A673 (cell line): ENCODE measurements at places on chromosomes 11 and 22.
A peak's percentile ranks its signal among the peaks of the same experiment; 100 is the strongest.

GRCh38 chr11:65410936-65411680, 11.5 kb upstream of the NEAT1 start:
- no peak for DNase-seq
- no peak overlapping the region for H3K27ac ChIP-seq
- no peak overlapping the region for H3K4me3 ChIP-seq
- no peaks in the 10 kb centered on the region for H3K27me3 ChIP-seq

DNA sequence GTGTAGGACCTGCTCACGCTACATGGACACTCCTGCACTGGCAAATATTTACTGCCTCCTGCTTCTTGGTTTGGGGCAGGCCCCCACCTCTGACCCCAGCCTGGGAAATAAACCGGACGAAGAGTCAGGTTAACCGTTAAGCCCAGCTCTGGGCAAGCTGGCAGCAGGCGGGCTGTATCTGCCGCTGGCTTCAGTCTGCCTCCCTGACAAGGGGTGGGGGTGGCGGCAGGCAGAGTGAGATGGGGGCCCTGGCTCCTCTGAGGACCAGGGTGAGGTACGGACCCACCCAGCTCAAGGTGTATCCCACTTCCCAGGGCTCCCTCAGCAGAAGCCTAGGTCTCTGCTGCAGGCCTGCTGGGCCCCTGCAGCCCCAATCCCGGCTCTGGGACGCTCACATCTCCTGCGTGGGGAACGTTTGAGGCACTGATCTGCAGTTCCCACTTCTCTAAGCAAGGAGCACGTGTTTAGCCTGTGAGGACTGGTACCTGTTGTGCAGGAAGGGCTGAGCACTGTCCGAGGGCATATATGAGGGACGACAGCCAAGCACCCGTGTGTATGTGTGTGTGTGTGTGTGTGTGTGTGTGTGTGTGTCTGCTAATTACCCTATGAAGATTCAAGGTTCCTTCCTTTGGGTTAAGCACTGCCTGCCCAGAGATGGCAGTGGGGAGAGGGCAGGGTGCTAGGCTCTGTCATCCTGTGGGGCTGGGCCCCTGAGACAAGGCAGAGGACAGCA, 1.1 kb upstream of the LRRC75B start:
- H3K4me3 ChIP-seq = no peak overlapping the region
- no peaks in the 10 kb centered on the region for H3K36me3 ChIP-seq
- H3K4me1 ChIP-seq = no peaks in the 10 kb centered on the region
- no peak overlapping the region for H3K27ac ChIP-seq

DNA sequence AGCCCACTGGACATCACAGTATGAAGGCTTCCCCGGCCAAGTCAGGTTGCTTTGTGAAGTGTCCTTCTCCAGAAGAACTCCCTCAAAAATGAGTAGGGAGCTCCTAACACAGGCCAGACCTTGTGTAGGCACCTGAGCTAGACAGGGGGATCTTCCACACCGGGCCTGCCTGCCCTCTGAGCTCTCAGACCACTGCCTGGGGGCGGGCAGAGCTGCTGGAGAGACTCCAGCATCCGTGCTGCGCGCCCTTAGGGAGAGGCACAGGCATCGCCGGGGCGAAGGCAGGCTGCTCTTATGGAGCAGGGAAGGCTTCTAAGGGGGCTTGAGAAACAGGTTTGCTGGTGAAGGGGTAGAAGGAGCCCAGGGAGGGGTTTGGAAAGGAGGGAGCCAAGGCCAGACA, 4.4 kb downstream of the KCNJ5 start:
- H3K36me3 ChIP-seq = no peaks in the 10 kb centered on the region
- peaks cover 2% of the 10 kb centered on the region for H3K4me1 ChIP-seq
- no peak overlapping the region for H3K4me3 ChIP-seq
- H3K27ac ChIP-seq = no peak overlapping the region
- no peak for DNase-seq
- H3K27me3 ChIP-seq = peaks cover under 1% of the 10 kb centered on the region

- H3K36me3 ChIP-seq = peaks cover 5% of the 10 kb centered on the region
- no peak overlapping the region for H3K4me3 ChIP-seq
- DNase-seq = no peak
- no peaks in the 10 kb centered on the region for H3K27me3 ChIP-seq
Observed at GRCh38 chr22:20530368-20531153, 23.2 kb downstream of the MED15 start.

- no peaks in the 10 kb centered on the region for H3K27me3 ChIP-seq
- H3K36me3 ChIP-seq = peaks cover 19% of the 10 kb centered on the region
- no peaks in the 10 kb centered on the region for H3K4me1 ChIP-seq
- H3K4me3 ChIP-seq = no peak overlapping the region
- no peak overlapping the region for H3K27ac ChIP-seq
- DNase-seq = peak; percentile 96
Observed at GRCh38 chr11:46896719-46897406, 21.5 kb downstream of the LRP4 start.

GRCh38 chr11:45079075-45079444, 67.4 kb upstream of the PRDM11 start:
- no peak overlapping the region for H3K27ac ChIP-seq
- peak; percentile 65 for DNase-seq
- H3K4me1 ChIP-seq = peaks cover 19% of the 10 kb centered on the region

GRCh38 chr11:60872961-60873524, 5.7 kb downstream of the ZP1 start:
- H3K27me3 ChIP-seq = no peaks in the 10 kb centered on the region
- H3K4me1 ChIP-seq = no peaks in the 10 kb centered on the region
- no peak overlapping the region for H3K4me3 ChIP-seq
- H3K36me3 ChIP-seq = no peaks in the 10 kb centered on the region
- no peak for DNase-seq

- no peak overlapping the region for H3K4me3 ChIP-seq
- H3K27ac ChIP-seq = no peak overlapping the region
- peaks cover 22% of the 10 kb centered on the region for H3K27me3 ChIP-seq
- no peaks in the 10 kb centered on the region for H3K4me1 ChIP-seq
- no peak for DNase-seq
Observed at GRCh38 chr11:118289401-118289800, 15.1 kb upstream of the CD3E start.

- H3K4me3 ChIP-seq = no peak overlapping the region
- no peaks in the 10 kb centered on the region for H3K27me3 ChIP-seq
- DNase-seq = no peak
- H3K36me3 ChIP-seq = no peaks in the 10 kb centered on the region
- H3K4me1 ChIP-seq = no peaks in the 10 kb centered on the region
Observed at GRCh38 chr11:48161951-48162884, 54.4 kb upstream of the OR4B1 start.

GRCh38 chr11:15852179-15852578, 504.2 kb downstream of the SOX6 start:
- no peak overlapping the region for H3K27ac ChIP-seq
- no peaks in the 10 kb centered on the region for H3K36me3 ChIP-seq
- no peak overlapping the region for H3K4me3 ChIP-seq
- peak; percentile 35 for DNase-seq
- H3K4me1 ChIP-seq = peaks cover 7% of the 10 kb centered on the region
- H3K27me3 ChIP-seq = no peaks in the 10 kb centered on the region

DNA sequence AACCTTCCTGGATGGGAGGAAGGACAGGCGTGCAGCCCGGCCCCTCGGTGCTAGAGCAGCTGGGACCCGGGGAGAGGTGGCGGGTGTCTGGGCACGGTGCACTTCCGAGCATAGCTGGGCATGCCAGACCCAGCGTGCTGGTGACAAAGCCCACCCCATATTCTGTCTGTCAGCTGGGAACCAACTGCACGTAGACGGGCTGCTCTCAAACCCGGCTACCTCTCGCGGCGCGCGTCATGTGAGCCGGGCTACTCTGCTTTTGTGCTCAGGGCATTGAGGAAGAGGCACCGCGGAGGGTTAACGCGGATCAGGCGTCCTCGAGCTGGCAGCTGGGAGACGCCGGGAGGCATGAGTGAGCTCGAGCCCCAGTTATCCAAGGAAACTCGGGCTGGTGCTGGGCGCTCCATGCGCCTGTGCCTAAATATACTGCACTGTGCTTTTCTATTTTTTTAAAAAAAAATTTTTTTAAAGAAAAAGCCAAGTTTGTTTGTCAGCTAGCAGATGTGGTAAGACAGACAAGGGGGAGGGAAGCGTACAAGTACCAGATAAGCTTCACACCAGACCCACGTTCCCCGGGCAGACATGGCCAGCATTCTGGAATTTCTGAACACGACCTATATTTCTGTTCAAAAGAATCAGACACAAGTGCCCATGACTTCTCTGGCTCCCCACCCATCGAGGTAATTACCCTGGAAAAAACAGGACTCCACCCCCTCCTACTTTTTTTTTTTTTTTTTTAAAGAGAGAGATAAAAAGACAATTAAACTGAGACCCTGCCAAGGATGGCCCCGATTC, 425.6 kb downstream of the SHANK2 start:
- peaks cover 4% of the 10 kb centered on the region for H3K4me1 ChIP-seq
- H3K27me3 ChIP-seq = peaks cover 80% of the 10 kb centered on the region
- H3K36me3 ChIP-seq = no peaks in the 10 kb centered on the region
- H3K4me3 ChIP-seq = no peak overlapping the region

- H3K4me1 ChIP-seq = peaks cover 19% of the 10 kb centered on the region
- peak overlapping the region; percentile 63 for H3K27ac ChIP-seq
- H3K36me3 ChIP-seq = peaks cover 15% of the 10 kb centered on the region
- no peak overlapping the region for H3K4me3 ChIP-seq
- no peaks in the 10 kb centered on the region for H3K27me3 ChIP-seq
Observed at GRCh38 chr11:36454941-36455631, 55.0 kb downstream of the TRAF6 start.

DNA sequence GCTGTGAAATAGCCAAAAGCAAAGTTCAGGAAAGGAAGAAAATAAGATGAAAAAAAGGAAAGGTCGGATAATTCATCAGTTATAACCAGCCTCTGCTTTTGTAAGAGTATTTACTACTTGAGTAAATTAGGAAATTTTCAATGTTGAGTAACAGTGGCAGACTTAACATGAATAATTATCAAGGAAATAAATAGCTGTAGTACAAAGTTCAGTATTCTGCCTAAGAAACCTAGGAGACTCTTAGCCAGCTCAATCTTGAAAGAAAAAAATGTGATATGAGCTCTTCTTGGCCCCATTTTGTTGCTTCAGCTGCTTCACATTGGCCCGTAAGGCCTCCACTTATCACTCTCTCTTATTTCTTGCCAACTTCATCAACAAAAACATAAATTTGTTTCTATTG, 17.0 kb upstream of the DNAJB7 start:
- no peak overlapping the region for H3K27ac ChIP-seq
- H3K27me3 ChIP-seq = no peaks in the 10 kb centered on the region
- H3K4me1 ChIP-seq = peaks cover 14% of the 10 kb centered on the region
- H3K36me3 ChIP-seq = peaks cover 15% of the 10 kb centered on the region
- no peak for DNase-seq
- no peak overlapping the region for H3K4me3 ChIP-seq

- H3K4me3 ChIP-seq = no peak overlapping the region
- H3K27me3 ChIP-seq = no peaks in the 10 kb centered on the region
- DNase-seq = no peak
- peaks cover 5% of the 10 kb centered on the region for H3K36me3 ChIP-seq
- H3K4me1 ChIP-seq = no peaks in the 10 kb centered on the region
- no peak overlapping the region for H3K27ac ChIP-seq
Observed at GRCh38 chr11:17296852-17297559, 20.5 kb downstream of the NUCB2 start.

DNA sequence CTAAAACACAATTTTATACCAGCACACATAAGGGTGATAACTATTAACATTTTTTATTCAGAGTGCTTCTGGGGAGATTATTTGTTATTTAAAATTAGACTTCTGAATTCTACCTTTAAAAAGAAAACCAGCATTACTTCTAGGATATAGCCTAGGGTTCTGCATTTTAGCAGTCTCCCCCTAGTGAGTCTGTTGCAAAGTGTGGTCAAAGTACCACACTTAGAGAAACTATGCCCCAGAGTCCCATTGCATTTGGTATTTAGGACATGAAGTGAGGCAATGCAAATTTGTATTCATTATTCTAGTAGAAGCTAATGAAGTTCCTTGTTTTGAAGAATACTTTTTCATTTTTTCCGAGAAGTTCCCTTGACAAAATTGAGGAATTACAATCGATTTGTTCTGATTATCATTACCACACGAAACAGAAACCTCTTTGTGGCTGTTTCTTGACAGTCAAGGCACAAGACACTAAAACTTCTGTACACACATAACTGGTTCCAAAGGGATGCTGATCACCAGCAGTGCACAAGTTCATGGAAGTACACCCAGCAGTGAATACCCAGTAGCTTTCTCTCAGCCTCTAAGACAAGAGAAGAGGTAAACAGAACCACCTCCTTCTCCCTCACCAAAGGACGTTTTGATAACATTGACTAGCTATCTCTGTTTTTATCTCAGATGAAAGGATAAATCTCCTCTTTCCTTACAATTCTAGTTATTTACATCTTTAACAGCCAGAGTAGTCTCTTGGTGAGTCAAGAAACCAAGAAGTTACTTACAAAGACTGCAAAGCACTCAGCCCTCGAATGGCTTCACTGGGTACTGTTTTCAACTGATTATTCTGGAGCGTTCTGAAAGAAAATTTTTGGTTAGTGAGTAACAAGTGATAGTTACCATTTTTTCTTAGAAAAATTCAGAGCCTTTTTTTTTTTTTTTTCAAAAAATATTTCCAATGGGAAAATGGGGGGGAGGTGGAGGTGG, 27.6 kb upstream of the CCDC34 start:
- no peaks in the 10 kb centered on the region for H3K27me3 ChIP-seq
- no peak overlapping the region for H3K27ac ChIP-seq
- peaks cover 17% of the 10 kb centered on the region for H3K4me1 ChIP-seq

GRCh38 chr22:33126881-33127280, 68.7 kb upstream of the SYN3 start:
- no peaks in the 10 kb centered on the region for H3K27me3 ChIP-seq
- no peak overlapping the region for H3K4me3 ChIP-seq
- peak; percentile 17 for DNase-seq
- H3K36me3 ChIP-seq = no peaks in the 10 kb centered on the region
- no peak overlapping the region for H3K27ac ChIP-seq
